Stimulated activated CD4-positive, alpha-beta T cell treated with anti-CD3 and anti-CD28 coated beads, TNF-alpha, amount 100 ng/mL, for 24 hours (primary cell): ENCODE measurements at places on chromosomes 7 and 10.

GRCh38 chr10:92122941-92123450 lies 167.9 kb downstream of the CPEB3 start:
- DNase-seq, result no peak

DNA sequence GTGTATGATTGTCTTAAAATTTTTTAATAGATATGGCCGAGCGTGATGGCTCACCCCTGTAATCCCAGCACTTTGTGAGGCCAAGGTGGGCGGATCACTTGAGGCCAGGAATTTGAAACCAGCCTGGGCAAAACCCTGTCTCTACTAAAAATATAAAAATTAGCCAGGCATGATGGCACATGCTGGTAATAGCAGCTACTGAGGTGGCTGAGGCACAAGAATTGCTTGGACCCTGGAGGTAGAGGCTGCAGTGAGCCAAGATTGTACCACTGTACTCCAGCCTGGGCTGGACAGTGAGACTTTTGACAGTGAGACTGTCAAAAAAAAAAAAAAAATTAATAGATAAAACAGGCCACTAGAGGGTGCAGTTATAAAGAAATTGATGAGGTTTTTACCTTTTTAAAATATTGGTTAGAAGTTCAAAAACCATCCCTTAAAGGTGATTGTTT lies 20.5 kb downstream of the NOM1 start:
- DNase-seq, result no peak

GRCh38 chr7:28155019-28155660 lies 25.5 kb downstream of the JAZF1 start:
- DNase-seq, result no peak

DNA sequence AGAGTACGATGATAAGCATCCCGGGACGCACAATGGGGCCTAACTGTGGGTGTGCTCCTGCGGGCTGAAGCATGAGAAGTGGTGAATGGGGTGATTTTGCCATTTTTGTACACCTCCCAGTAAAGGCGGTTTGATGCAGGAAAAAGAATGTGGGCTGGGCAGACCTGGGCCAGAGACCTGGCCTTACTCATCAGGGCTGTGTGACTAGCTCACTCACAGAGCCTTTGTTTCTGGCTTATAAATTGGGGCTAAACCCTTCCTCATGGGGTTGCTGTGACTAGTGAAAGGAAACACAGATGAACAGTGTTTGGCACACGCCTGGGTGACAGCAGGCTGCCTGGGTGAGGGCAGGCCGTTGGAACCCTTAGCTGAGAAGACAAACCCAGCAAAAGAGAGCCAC lies 18.0 kb downstream of the RRP12 start:
- no peak for DNase-seq

- DNase-seq, result no peak
Observed at GRCh38 chr10:108469940-108470339, 1305.4 kb upstream of the SORCS1 start.
